ENCODE measurements at places on chromosomes 13 and 19.
A peak's percentile ranks its signal among the peaks of the same experiment; 100 is the strongest.

DNA sequence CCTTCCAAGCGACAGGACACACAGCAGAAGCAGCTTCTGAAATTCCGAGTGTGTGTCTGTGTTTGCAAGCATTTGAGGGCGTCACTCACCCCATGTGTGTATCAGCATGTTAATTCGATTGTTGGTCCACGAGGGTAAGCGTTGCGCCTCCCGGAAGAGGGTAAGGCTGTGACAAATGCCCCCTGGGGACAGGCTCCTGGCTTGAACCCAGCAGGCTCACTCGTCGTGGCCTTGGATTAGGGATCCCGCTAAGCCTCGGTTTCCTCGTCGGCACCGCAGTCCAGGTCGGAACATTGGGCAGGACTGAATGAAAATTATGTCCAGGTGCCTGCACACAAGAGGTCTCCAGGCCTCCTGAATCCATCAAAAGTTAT, 606 bp upstream of the STXBP2 start:
- no peak for DNase-seq

DNA sequence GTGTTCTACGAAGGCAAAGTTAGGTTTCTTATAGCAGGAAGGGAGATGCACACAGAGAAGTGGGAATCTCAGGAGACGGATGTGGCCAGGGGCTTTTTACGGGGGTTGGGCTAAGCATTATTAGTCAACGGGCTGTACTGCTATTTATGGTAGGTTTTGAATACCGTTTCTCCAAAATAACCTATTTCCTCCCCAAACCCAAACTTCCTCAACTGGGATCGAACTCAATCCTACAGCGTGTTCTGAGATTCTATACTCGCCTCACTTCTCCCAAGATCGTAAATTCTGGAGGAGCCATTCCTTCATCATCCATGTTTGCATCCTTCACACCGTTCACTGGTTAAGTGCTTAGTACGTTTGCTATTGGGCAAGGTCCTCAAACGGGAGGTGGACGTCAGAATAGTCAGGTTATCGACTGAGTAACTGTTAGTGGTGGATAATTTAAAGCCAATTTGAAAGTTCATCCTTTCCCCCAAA, 1.2 kb upstream of the TRIM13 start:
- DNase-seq: peak; percentile 11

DNA sequence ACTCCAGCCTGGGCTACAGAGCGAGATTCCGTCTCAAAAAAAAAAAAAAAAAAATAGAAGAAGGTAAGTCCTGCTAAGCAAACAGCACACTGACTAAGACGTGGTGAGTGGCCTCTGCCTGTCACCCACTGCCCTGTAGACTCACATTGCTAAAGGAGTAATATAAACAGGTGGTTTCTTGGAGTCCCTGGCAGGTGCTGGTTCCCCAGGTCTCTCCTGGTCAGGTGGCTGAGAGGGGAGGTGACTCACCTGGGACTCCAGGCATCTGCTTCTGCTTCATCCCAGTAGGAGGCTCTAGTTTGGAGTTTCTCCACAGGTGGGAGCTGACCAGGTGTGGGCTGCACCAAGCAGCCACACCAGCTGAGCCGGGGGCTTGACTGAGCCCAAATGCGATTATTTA, at the start of gene OR10H1:
Gene OR10H1 (minus strand): TSS at position 359 of the 400 bp plus-strand sequence. CDS start 7,627 bp downstream, outside the sequence.
- no peak for DNase-seq

GRCh38 chr19:39692166-39692565, 12.1 kb upstream of the LGALS14 start:
- no peak for DNase-seq

- DNase-seq: no peak
Observed at GRCh38 chr13:26325876-26326275, 71.9 kb downstream of the CDK8 start.

GRCh38 chr13:105597573-105597972, 937.9 kb downstream of the EFNB2 start:
- no peak for DNase-seq

- DNase-seq: no peak
Observed at GRCh38 chr13:103961784-103962183, 895.6 kb upstream of the SLC10A2 start.

DNA sequence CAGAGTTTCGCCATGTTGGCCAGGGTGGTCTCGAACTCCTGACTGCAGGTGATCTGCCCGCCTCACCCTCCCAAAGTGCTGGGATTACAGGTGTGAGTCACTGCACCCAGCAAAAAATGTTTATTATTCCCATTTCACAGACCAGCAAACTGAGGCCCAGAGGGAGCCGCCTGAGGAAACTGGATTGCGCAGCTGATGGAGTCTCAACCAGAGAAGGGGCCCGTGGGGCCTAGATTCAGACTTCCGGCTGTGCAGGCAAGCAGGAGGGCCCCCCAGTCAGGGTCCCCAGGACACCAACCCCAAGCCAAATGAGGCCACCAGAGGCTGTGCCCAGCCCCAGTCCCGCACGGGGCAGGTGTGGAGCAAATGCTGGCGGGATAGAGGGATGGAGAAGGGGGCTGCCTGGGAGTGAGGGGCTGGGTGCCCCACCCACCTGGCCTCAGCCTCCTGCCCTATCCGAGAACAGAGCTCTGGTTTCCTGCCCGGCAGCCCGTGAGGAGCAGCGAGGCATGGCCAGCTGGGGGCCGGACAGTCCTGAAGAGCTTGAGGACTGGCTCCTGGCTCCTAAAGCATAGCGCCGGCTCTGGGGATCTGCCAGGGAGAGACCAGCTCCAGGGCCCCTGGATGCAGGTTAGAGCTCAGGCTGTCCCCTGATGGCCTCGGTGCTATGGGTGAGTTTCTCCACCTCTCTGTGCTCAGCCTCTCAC, 22.0 kb downstream of the MISP start:
- peak; percentile 67 for DNase-seq

All from ELF-1 (cell line).